ENCODE measurements at places on chromosomes 6 and 20.
A peak's percentile ranks its signal among the peaks of the same experiment; 100 is the strongest.

- no peak for DNase-seq
These were observed 74.0 kb downstream of the PPP1R3G start for GRCh38 chr6:5159162-5159561.

DNA sequence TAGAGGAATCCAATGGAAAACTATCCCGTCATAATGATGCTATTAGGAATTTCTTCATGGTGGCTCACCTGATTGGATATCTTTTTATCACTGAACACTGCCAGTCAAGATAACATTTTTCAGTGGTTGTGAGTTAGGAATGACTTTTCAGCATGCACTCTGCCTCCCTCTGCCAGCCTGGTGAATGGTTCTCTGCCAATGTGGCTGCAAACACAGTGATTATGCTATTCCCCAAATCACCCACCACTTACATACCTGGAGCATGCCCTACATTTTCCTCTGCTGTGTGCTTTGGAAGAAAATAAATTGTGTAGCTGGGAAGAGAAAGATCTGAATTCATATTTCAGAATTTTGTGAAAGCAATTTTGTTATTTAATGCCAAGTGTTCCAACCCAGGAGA, 102.6 kb upstream of the LAMP5 start:
- no peak for DNase-seq

- DNase-seq = no peak
These were observed 101.2 kb downstream of the PXDC1 start for GRCh38 chr6:3650076-3650958.

GRCh38 chr6:20415712-20416454, 14.2 kb downstream of the E2F3 start:
- no peak for DNase-seq

DNA sequence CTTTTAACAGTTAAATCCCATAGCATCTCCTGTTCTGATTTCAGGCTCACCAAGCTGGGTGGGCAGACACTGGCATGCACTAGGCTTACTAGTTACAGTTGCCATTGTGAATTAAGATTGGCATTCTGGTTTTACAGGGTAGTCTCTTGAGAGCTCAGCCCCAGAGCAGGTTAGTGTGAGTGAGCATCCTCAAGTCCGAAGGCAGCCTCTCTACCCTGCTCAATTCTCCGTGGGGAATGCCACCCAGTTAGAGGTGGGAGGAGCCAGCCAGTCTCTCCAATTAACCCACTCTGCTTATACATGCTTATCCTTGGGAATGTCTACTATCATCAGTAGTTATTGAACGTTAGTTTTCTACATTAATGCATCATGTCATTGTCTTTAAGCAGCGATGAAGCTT, 8.9 kb upstream of the OGFRL1 start:
- no peak for DNase-seq

GRCh38 chr6:21587179-21587960, 6.2 kb upstream of the SOX4 start:
- DNase-seq = no peak

DNA sequence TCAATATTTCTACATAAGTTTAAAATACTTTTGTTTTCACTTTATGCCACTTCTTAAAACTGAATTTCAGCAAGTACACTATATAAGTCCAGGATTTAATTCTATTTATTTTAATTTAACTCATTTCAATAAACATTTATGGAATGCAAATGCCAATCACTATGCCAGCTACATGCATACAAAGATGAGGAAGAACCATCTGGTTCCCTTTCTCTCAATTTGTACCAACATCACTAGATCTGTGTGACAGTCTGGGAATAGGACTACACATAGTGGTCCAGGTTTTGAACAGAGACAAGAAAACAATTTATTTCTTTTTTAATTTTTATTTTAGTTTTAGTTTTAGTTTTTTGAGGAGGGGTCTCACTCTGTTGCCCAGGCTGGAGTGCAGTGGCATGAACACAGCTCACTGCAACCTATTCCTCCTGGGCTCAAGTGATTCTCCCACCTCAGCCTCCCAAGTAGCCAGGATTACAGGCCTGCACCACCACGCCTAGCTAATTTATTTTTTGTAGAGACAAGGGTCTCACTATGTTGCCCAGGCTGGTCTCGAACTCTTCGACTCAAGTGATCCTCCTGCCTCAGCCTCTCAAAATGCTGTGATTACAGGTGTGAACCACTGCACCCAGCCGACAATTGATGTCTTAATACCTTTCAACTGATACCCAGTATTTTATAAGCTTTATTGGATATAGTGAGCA, 35.8 kb downstream of the TRIM27 start:
- no peak for DNase-seq

GRCh38 chr6:109715616-109716015, 24.5 kb downstream of the FIG4 start:
- no peak for DNase-seq

GRCh38 chr6:7540595-7540994, 876 bp upstream of the DSP start:
- no peak for DNase-seq

DNA sequence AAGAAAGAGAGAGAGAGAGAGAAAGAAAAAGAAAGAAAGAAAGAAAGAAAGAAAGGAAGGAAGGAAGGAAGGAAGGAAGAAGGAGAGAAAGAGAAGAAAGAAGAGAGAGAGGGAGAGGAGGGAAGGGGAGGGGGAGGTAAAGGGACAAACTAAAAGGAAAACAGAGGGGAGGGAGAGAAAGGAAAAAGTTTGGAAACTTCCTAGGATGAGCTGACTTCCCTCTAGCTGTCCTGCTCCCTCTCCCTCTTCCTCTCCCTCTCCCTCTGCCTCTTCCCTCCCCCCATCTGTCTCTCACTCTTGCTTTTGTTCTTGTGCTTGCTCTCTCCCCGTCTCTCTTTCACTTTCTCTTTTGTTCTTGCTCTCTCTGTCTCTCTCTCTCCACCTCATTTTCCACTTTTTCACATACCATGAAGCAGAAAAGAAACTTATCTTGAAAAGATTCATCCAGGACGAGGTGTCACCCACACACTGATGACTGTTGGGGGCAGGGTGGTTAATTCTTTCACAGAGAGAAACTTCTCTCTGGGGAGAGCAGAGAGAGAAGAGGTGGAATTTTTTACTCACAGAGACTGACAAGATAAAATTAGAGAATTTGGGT, 56.4 kb upstream of the DUSP22 start:
- DNase-seq = peak; percentile 20

DNA sequence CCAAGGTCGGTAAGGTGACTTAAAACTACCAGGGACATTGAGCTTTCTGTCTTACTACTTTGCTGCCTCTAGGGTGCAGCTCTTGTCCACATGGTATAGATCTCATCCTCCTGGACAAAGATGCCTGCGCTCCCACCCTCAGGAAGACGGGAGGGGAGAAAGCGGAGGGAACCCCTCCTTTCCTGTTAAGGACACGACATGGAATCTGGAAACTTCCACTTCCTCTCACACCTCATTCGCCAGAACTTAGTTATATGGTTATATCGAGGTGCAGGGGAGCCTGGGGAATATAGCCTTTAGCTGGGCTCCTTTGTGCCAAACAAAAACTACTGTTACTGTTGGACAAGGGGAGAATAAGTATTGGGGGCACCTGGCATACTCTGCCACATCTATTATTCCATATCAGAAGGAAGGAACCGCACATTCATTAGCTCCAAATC, 224.3 kb upstream of the TSHZ2 start:
- no peak for DNase-seq

DNA sequence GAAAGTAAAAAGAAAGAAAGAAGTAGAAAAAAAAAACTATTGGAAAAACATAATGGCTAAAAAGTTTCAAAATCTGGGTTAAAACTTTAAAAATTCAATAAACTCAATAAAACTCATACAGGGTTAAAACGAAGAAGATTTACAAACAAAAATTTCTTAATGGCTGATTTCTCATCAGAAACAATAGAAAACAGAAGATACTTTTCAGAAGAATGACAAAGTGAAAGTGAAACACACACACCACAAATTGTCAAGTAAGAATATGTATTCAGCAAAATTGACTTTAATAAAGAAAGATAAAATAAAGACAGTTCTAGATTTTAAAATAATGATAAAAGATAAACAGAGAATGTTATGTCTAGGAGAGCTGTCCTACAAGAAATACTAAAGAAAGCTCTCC, 618.9 kb upstream of the GJE1 start:
- no peak for DNase-seq

- no peak for DNase-seq
These were observed 42.7 kb downstream of the ANKRD6 start for GRCh38 chr6:89475634-89476033.

DNA sequence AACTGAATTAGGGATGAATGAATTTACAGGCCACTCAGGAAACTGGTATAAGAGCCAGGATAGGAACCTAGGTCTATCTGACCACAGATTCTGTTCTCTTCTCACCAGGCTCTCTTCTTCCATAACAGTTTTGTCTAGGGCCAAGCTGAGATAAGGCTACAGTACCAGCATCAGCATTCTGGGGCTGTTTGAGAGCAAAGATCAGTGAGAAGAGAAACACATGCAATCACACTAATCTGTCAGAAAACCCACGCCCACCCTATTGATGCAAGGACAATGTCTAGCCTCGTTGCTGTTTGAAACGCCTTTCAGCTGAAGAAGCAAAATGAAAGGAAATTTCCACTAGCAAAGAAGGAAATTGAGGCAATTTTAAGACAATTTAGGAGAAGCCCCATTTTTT, 137.7 kb downstream of the LCA5 start:
- DNase-seq = no peak

DNA sequence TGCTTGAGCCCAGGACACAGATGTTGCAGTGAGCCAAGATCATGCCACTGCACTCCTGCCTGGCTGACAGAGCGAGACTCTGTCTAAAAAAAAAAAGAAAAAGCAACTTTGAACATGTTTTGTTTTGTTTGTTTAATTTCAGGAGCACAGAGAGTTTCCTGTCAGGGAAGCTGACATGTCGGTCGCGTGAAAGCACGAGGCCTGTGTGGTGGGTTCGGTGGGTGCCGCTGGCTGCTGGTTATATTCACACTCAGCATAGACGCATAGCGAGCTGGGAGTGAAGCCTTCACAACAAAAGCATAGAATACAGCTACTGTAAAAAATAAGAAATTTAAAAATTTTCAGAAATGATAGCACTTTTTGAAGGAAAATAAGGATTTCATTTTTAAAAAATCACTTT, 14.5 kb downstream of the MTG2 start:
- no peak for DNase-seq

GRCh38 chr6:10831609-10832008, 6.7 kb downstream of the MAK start:
- DNase-seq = no peak

GRCh38 chr6:3151691-3152090, 5.7 kb downstream of the TUBB2A start:
- no peak for DNase-seq

DNA sequence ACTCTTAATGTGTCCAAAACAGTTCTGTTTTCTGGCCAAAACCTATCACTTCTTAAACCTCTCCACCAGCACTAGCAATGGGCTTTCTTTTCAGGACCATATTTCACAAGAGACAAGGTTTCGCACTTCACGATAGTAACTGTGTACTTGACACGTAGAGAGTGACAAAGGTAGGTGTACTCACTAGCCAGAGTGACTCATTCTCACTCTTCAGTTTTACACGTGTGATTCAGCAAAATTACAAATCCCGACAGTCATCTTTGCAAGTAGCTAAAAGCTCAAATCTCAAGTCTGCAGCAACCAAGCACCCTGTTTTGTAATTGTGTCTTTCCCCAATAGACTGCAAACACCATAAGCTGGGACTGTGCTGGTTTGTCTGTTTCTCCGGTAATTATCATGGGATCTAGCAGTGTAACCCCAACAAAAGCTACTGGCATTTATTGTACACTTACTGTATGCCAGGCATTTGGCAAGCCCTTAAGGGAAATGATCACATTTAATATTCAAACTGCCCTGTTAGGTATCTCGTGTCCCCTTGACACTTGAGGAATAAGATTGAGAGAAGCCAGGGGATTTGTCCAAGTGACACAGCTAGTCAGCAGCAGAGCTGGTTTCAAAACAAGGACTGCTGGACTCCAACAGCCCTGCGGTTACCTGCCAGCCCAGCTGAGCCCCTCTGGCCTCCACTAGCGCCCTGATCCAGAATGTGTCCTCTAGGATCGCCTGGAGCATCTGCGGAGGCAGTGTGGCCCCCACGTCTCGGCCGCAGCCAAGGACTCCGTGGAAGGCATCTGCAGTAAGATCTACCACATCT, 9.9 kb downstream of the PCIF1 start:
- no peak for DNase-seq

DNA sequence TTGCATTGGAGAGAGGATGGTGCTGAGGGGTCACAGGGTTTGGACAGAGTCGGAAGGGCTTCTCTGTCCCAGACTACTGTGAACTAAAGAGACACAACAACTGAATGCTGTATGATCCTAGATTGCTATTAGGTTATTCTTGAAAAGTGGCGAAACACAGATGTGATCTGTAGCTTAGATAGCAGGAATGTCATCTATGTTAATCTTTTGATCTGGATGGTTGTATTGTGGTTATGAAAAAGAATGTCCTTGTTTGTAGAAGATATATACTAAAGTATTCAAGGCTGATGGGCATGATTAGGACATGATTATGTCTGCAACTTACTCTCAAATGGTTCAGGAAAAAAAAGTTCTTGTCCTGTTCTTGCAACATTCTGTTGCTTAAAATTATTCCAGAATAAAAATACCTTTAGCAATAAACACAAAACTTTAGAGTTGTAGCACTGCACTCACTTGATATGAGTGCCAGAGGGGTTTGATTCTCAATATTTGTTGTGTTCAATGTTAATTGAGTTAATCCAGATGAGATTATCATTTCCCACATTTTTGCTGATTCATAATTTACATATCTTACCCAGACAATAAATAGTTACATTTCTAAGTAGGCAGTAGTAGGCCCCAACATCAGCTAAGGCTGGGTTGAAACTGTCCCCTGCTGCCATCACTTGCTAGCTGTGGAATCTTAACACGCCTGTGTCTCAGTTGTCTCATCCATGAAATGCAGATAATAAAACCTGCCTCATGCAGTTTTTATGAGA, 645.2 kb downstream of the KIF16B start:
- no peak for DNase-seq

GRCh38 chr6:135097172-135097571, 42.5 kb upstream of the HBS1L start:
- DNase-seq = no peak

- DNase-seq = no peak
These were observed 16.3 kb upstream of the ZDHHC14 start for GRCh38 chr6:157364705-157365104.

GRCh38 chr6:37865504-37865903, 46.0 kb downstream of the ZFAND3 start:
- DNase-seq = no peak

GRCh38 chr20:60583741-60584140, 625.5 kb downstream of the CDH26 start:
- DNase-seq = no peak

- DNase-seq = no peak
These were observed 102.3 kb upstream of the TSHZ2 start for GRCh38 chr20:52869698-52870501.

GRCh38 chr20:3971145-3971544, 44.2 kb downstream of the RNF24 start:
- DNase-seq = no peak

DNA sequence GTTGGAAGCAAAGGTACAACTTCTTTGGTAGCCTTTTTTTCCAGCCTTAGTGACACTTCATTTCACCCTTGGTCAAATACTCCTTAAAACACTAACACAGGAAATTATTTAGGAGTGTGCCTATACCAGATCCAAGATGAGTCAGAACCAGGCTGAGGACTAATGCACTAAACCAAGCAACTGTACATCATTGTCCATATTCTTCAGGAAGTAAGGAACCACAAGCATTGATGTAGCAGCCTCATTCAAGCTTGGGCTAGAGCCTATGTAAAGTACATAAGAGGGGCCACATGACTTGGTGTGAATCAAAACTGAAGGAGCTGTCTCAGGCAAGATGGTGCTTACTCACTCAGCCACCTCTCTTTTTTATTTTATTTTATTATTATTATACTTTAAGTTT, 20.7 kb upstream of the ADGB start:
- DNase-seq = no peak

GRCh38 chr20:63225082-63225454, 9.1 kb upstream of the YTHDF1 start:
- DNase-seq = no peak
